ENCODE measurements at places on chromosomes 1 and 21. TPM values are rescaled to one million over a fixed set of nuclear protein-coding genes. Genes with fewer than 3 reads are reported as not detected.

DNA sequence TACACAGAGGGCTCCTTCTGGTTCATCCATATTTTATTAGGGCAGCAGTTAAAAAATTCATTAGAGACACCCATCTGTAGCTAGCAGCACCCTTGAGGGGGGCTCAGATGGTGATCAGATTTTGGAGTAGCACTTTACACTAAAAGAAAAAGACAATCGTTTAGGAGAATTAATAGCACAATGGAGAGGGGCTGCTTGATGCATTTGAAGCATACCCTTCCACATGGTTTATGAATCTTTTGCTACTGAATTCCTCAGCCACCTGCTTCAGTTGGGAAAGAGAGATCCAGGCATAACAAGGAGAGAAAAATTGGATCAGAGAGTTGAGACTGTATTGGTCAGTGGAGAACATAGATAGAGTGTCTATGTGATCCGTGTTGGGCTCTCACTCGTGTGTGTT is 54.4 kb downstream of the DISC1 start:
- no peak for DNase-seq
- H3K36me3 ChIP-seq, result no peaks in the 10 kb centered on the region
- no peaks in the 10 kb centered on the region for H3K27me3 ChIP-seq
- no peak overlapping the region for H3K27ac ChIP-seq

DNA sequence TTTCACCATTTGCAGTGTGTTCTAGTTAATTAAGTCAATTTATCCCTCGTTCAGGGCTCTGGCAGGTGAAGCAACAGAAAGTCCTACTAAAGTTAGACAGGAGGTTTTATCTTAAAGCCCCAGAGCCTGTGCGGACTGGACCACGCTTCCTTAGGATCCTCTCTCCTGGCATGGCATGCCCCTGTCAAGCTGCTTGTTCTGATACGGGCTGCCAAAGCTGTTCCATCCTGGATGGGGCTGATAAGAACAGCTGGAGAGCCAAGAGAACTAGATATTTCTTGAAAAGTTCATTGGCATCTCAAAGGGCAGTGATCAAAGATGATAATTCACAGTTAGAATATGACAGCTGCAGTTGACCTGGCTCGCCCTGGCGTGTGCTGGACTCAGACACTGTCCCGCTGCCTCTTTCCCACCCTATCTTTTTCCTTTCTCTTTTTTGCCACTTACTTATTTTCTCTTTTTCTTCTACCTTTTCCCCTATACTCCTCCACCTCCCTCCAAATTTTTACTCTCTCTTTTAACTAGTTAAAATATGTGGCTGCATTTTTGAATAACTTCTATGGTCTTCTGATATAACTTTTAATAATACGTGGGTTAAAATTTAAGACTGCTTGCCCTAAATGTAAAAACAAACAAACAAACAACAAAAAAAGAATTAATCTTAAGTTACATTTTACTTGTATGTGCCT is 96.7 kb downstream of the ABCA4 start:
- no peaks in the 10 kb centered on the region for H3K36me3 ChIP-seq
- H3K27ac ChIP-seq, result no peak overlapping the region
- no peak for DNase-seq
- no peak overlapping the region for H3K4me3 ChIP-seq

DNA sequence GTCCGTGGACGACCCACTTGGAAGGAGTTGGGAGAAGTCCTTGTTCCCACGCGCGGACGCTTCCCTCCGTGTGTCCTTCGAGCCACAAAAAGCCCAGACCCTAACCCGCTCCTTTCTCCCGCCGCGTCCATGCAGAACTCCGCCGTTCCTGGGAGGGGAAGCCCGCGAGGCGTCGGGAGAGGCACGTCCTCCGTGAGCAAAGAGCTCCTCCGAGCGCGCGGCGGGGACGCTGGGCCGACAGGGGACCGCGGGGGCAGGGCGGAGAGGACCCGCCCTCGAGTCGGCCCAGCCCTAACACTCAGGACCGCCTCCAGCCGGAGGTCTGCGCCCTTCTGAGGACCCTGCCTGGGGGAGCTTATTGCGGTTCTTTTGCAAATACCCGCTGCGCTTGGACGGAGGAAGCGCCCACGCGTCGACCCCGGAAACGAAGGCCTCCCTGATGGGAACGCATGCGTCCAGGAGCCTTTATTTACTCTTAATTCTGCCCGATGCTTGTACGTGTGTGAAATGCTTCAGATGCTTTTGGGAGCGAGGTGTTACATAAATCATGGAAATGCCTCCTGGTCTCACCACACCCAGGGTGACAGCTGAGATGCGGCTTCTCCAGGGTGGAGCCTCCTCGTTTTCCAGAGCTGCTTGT is 32.4 kb downstream of the PRMT2 start:
- peaks cover 14% of the 10 kb centered on the region for H3K4me1 ChIP-seq
- H3K27ac ChIP-seq, result no peak overlapping the region
- DNase-seq, result peak; percentile 85
- H3K27me3 ChIP-seq, result peaks cover 7% of the 10 kb centered on the region
- H3K4me3 ChIP-seq, result peak overlapping the region; percentile 48
- H3K36me3 ChIP-seq, result peaks cover 16% of the 10 kb centered on the region

Gene IL20
- total RNA-seq, result not detected

- no peak overlapping the region for H3K4me3 ChIP-seq
- no peaks in the 10 kb centered on the region for H3K36me3 ChIP-seq
- no peak overlapping the region for H3K27ac ChIP-seq
- no peak for DNase-seq
- H3K27me3 ChIP-seq, result no peaks in the 10 kb centered on the region
- peaks cover 5% of the 10 kb centered on the region for H3K4me1 ChIP-seq
Measured at GRCh38 chr1:30816211-30817076, 58.9 kb upstream of the LAPTM5 start.

DNA sequence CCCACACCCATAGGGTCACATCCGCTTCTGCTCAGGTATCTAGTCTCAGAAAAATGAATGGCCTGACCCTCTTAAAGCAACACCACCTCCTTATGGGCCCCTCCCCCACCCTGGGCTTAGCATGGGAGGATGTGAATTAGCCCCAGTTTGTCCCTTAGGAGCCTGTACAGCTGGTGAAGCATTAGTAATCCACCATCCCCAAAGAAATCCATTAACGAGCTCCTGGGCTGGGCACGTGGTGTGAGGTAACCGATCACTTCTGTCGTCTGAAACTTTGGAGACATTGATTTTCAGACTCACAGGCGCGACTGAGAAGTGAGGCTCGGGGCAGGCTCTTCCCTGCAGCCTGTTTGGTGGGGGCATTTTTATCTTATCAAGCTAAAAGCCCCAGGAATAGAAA is 10.5 kb downstream of the RASSF5 start:
- no peaks in the 10 kb centered on the region for H3K27me3 ChIP-seq
- H3K36me3 ChIP-seq, result no peaks in the 10 kb centered on the region
- H3K27ac ChIP-seq, result no peak overlapping the region
- DNase-seq, result no peak

- no peaks in the 10 kb centered on the region for H3K27me3 ChIP-seq
- no peak overlapping the region for H3K4me3 ChIP-seq
- no peak for DNase-seq
- no peaks in the 10 kb centered on the region for H3K36me3 ChIP-seq
- H3K27ac ChIP-seq, result no peak overlapping the region
- H3K4me1 ChIP-seq, result no peaks in the 10 kb centered on the region
Measured at GRCh38 chr1:60589916-60590315, 492.4 kb upstream of the NFIA start.

GRCh38 chr1:248000169-248000568 is 13.3 kb upstream of the OR2L5 start:
- H3K36me3 ChIP-seq, result no peaks in the 10 kb centered on the region
- H3K27me3 ChIP-seq, result no peaks in the 10 kb centered on the region
- H3K27ac ChIP-seq, result no peak overlapping the region
- DNase-seq, result no peak

Gene ABCB10
- total RNA-seq, result 18.1 TPM

DNA sequence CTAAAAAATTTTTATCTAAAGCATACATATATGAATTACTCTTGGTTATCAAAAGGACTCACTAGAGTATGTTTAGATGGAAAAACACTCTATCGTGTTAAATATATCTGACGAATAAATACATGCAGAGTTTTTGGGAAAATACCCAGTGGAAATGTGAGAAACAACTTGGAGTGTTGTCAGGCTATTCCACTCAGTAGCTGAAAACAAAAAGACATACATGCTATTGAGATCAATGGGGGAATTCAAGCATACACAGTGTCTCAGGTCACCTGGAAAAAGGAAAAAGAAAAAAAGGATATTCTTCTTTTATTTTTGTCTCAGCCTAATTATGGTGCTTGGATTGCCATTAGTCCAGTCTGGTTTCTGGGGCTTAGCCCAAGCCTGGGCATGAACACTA is 247.0 kb upstream of the LYPLAL1 start:
- H3K4me1 ChIP-seq, result no peaks in the 10 kb centered on the region
- no peaks in the 10 kb centered on the region for H3K36me3 ChIP-seq
- no peak overlapping the region for H3K27ac ChIP-seq
- no peak overlapping the region for H3K4me3 ChIP-seq
- H3K27me3 ChIP-seq, result no peaks in the 10 kb centered on the region

Gene SERPINC1
- total RNA-seq, result not detected

DNA sequence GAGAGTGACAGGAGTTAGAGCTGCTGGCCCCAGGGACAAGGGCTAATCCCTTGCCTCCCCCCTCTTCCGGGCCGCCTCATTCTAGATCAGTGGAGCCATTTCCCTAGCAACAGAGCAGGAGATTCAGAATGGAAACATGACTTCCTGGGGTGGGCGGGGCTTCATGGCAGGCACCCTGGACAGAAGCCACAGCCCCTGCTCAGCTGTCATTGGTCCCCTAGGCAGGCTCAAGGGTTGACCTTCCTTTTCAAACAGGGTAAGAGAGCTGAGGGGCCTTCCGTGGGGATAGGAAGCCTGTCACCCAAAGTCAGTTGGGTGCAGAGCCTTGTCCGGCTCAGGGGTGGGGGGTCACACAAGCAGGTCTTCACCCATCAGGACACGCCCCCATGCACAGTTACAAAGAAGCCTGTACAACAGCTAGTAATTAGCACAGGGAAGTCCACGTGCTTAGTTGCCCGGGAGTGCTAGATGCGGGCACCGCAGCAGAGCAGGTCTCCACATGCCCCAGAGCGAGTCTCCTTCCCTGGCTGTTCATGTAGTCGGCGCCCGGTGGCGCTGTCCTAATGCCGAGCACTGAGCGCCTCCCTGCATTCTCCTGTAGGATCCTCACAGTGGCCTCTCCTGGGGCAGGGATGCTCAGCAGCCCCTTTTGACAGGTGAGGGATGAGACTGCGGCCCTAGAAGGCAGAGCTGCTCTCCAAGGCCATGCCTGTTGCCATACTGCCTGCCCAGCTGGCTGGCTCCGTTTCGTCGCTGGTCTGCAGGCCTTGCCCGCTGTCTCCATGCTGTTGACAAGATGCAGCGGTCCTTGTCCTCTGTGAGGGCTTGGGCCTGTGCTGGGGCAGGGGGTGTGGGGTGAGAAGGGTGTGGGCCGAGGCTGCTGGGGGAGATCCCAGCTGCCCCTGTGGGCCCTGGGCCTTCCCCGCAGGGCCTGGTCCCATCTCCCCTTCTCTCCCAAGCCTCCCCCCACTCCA is 5.1 kb downstream of the TMEM201 start:
- H3K27ac ChIP-seq, result peak overlapping the region; percentile 40
- H3K27me3 ChIP-seq, result no peaks in the 10 kb centered on the region
- peak; percentile 59 for DNase-seq
- peaks cover 26% of the 10 kb centered on the region for H3K4me1 ChIP-seq
- H3K4me3 ChIP-seq, result peak overlapping the region; percentile 16

DNA sequence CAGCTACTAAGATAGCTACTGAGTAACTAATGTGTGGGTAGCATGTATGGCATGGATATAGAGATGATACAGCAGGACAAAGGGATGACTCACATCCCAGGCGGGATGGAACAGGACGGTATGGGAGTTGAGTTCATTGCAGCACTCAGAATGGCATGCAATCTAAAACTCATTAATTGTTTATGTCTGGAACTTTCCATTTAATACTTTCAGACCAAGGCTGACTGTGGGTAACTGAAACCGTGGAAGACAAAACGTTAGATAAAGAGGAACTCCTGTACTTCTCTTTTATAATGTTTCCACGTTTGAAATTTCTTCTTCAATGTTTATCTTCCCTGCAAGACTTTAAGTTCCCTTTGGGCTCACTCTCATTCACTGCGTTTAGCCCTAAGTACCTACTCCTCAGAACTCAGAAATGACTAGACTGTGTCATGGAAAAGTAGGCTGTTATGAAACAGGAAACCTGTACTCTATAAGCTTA is 151.9 kb downstream of the MAGI3 start:
- H3K36me3 ChIP-seq, result no peaks in the 10 kb centered on the region
- no peak overlapping the region for H3K27ac ChIP-seq
- H3K4me1 ChIP-seq, result no peaks in the 10 kb centered on the region
- H3K4me3 ChIP-seq, result no peak overlapping the region
- no peak for DNase-seq

Gene SSX2IP
- 5.6 TPM for total RNA-seq

DNA sequence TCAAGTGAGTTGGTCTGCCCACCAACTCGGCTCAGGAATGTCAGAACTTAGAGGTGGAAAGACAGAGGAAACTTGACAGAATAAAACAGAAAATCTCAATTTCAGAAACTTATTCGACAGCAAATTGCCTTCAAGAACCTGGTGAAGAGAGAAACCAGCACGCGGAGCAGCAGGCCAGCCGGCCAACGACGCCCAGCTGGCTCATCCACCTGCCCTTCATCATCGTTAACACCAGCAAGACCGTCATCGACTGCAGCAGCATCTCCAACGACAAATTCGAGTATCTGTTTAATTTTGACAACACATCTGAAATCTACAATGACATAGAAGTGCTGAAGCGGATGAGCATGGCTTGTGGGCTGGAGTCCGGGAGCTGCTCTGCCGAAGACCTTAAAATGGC is 350.8 kb upstream of the CAMK1G start:
- no peak overlapping the region for H3K4me3 ChIP-seq
- no peaks in the 10 kb centered on the region for H3K4me1 ChIP-seq
- peaks cover 7% of the 10 kb centered on the region for H3K27me3 ChIP-seq
- DNase-seq, result peak; percentile 62
- H3K36me3 ChIP-seq, result no peaks in the 10 kb centered on the region

Gene UBXN10
- total RNA-seq, result 29.8 TPM

DNA sequence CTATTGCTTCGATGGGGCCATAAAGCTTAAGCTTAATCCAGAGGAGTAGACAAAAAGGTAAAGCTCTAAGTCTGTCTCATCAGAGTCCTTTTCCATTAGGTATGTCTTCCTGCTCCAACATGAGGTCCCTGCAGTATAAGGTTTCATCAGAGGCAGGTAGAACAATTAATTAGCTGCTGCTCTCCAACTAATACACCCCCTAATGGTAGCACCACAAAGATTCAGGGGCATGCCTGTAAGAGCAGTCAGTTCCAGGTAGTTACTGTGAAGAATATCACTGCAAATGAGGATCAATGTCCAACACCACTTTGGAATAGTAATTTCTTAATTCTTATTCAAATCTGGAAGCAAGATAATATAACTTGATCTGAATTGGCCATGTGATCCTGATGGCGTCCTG is 160.3 kb upstream of the ESRRG start:
- DNase-seq, result no peak
- H3K4me3 ChIP-seq, result no peak overlapping the region
- H3K27me3 ChIP-seq, result no peaks in the 10 kb centered on the region
- H3K36me3 ChIP-seq, result no peaks in the 10 kb centered on the region

DNA sequence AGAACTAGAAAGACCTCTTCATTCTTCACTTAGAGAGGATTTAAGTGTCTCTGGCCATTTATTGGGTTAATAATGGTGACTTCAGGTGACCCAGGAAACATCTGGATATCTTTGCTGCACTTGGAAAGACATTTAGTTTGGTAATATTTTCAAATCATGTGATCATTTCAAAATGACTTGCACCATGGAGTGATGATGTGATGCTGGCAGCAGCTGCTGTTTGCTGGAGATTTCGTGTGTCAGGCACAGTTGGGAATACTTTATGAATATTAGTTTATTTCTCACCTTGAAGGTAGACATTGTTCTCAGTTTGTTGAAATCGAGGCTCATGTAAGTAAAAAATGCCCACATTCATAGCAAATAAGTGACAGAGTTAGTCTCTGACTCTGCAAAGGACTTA is 236.0 kb downstream of the DISC1 start:
- H3K4me3 ChIP-seq, result no peak overlapping the region
- H3K36me3 ChIP-seq, result no peaks in the 10 kb centered on the region
- H3K4me1 ChIP-seq, result peaks cover 4% of the 10 kb centered on the region
- H3K27ac ChIP-seq, result no peak overlapping the region
- H3K27me3 ChIP-seq, result no peaks in the 10 kb centered on the region
- DNase-seq, result no peak
